ENCODE measurements at places on chromosomes 4 and X.

GRCh38 chr4:33072298-33073089 is 2352.3 kb downstream of the PCDH7 start:
- DNase-seq, result no peak

DNA sequence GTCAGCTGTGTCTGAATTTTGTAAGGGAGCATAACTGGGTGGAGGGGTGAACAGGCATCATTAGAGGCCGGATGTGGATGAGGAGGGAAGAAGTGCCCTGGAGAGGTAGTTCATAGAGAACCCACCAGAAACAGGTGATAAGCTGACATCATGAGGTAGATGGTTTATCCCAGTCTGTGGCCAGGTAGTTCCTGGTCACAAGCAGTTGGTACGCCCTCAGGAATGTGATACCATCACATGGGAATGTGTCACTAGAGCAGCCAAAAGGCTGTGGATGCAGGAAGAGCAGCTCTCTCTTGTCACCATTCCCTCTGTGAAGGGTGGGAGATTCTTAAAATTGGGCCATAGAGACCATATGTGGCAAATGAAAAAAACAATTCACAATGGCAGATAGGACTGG is 21.9 kb downstream of the MSN start:
- DNase-seq, result no peak

DNA sequence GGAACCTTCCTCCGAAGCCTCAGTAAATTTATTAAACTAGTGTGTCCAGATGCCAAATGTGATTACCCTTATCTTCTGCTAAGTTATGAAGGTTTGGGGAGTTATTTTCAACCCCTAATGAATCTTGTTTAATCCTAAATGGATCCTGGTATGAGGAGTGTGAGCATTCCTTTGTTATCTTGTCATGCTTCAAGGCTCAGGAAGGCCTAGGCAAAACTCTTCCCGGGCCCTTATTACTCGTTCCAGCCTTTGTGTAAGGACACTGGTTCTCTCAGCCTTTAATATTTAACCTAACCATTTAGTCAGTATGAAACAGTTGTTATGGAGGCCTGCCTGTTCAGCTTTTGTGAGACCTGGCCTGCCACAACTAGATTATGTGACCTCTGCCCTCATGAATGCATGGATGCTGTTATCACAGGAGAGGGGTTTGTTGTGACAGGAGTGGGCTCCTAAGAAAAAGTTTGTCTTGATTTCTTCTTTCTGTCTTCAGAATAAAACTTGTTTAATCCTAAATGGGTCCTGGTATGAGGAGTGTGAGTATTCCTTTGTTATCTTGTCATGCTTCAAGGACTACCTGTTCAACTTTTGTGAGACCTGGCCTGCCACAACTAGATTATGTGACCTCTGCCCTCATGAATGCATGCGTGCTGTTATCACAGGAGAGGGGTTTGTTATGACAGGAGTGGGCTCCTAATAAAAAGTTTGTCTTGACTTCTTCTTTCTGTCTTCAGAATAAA is 181.7 kb downstream of the SLC39A8 start:
- no peak for DNase-seq

DNA sequence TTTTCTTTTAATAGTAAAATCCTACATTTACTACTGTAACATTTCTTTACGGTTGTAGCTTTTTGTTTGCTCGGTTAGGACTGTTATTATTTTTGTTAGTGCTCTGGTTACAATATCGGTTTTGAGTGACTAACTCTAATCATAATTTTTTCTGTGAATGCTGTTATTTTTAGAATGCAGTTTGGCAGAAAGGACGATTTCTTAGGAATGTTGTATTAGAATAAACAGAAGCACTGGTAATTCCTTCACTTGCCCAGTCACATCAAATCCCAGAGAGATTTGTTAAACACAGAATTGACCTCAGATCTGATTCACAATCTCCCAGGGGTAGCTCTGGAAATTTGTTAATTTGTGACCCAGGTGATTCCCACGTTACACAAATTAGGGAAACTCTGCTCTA is 21.7 kb downstream of the DDIT4L start:
- no peak for DNase-seq
